SK-MEL-5 (cell line): ENCODE measurements at places on chromosomes 7 and 10. TPM values are rescaled to one million over a fixed set of nuclear protein-coding genes. Genes with fewer than 3 reads are reported as not detected.

The LRRN3 gene
- 0.11 TPM in 1 of 2 replicates, not detected in the other for total RNA-seq

The CACNA2D1 gene
- total RNA-seq = 10.3 and 11.1 TPM in 2 replicates

The JAKMIP3 gene
- 0.03 TPM in 1 of 2 replicates, not detected in the other for total RNA-seq

The PLEKHS1 gene
- total RNA-seq = not detected in 2 replicates

The HPSE2 gene
- total RNA-seq = 0.03 TPM in 2 replicates

The CREB3L2 gene
- 12.0 and 14.8 TPM in 2 replicates for total RNA-seq

The MSANTD7 gene
- total RNA-seq = 20.9 and 21.6 TPM in 2 replicates

The IQUB gene
- total RNA-seq = 0.18 TPM in 1 of 2 replicates, not detected in the other

DNA sequence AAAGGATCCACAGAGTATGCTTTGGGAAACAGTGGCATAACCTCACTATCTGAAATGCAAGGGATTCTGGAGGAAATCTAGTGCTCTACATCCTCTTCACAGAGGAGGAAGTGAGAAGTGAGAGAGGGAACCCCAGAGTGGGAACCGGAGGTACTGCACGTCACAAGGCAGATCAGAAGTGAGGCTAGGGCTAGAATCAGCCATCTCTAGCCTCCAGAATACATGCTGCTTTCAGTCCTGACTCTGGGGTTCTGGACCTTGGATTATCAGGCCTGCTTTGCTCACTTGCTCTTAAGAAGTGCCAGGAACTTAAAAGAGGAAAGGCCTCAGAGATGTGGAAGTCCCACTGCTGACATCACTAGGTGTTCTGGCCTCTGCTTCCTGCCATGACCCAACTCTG is 25.7 kb downstream of the ZNF503 start:
- DNase-seq = no peak

- no peak for DNase-seq
Observed at GRCh38 chr7:150406312-150406566, 27.1 kb downstream of the ZNF775 start.

- DNase-seq = no peak
Observed at GRCh38 chr10:36421992-36422391, 703.4 kb upstream of the ANKRD30A start.

DNA sequence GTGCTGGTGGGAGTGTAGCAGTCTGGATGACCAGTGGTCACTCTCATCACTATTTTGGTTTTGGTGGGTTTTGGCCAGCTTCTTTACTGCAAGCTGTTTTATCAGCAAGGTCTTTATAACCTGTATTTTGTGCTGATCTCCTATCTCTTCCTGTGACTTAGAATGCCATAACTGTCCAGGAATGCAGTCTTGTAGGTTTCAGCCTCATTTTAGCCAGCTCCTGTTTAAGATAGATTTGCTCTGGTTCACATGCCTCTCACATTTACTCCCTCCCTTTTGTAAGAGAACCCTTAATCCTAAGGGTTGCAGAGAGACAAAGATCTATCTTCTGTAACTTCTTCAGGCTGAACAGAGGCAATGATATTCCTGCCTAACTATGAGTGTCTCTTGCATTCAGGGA is 51.2 kb upstream of the INHBA start:
- no peak for DNase-seq

GRCh38 chr10:14545827-14546226 is 215.1 kb upstream of the FRMD4A start:
- no peak for DNase-seq

DNA sequence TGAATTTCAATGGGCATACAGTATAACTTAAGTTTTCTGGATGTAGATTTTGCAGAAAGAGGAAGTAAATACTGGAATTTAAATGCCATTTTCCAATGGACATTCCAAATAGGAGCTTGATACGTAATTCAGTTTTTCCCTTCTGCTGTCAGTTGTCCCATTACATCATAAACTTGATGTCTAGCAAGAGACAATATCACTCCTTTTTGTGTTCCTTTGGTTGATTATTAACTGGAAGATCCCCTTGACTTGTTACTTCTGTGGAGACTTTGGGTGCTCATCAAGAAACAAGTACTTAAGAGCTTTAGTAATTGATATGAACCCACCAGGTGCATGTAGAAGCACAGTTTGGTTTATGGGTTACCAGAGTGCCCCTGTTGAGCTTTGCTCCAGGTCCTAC is 116.1 kb downstream of the ST7 start:
- no peak for DNase-seq

DNA sequence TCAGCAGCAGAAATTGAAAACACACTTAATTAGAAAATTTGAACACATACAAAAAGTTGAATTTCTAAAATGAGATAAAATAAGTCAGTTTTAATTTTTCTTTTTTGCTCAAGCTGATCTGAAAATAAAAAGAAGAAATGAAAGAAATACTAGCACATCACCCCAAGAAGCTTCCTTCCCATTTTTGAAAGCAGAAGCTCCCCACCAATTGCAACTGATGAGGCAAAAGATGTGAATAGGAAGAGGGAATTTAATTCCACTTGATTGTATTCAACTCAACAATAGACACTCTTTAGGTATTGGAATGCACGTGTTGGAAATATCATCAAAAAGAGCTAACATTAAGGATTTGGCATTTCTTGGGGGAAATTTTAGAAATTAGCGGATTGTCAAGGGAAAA is 175.8 kb downstream of the TRIL start:
- no peak for DNase-seq

DNA sequence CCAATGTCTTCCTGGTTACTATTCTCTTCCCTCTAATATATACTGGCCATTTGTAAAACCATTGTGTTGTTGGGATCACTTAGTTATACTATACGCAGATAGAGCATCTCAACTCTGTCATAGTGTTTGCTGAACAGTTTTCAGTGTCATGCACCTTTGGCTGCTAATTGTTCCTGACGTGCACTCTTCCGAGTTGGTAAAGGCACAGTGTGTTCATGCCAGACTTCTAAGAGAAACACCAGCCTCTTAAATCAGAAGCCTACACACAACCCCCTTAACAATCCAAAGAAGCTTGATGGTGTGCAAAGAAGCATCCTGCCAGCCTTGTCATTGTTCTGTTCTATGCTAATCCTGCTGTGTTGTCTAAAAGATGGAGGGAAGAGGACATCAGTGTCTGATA is 131.1 kb downstream of the MAPK8 start:
- no peak for DNase-seq

DNA sequence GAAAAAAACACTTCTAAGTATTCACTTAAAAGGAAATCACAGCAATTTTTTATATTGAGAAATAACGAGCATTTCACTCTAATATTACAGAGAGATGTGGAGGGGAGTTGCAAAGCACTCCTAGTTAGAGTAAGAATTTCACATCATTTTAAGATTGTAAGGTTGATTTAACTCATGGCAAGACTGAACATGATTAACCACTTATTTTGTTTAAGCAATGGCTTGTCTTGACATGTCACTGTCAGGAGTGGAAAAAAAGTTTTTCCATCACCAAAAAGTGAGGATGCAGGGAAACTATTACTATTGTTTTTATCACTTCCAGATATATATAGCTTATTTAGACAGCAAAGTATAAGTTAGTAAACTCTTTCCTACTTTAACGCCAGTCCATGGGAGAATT is 27.1 kb downstream of the CD36 start:
- no peak for DNase-seq

- no peak for DNase-seq
Observed at GRCh38 chr7:151565541-151565940, 45.8 kb upstream of the RHEB start.

- no peak for DNase-seq
Observed at GRCh38 chr7:149071182-149071635, 19.3 kb downstream of the ZNF786 start.
